CD4-positive, alpha-beta T cell treated with Interleukin-17A for 1 hour (primary cell): ENCODE measurements at places on chromosomes 2 and 18.
A peak's percentile ranks its signal among the peaks of the same experiment; 100 is the strongest.

GRCh38 chr2:182207049-182207746, 219.6 kb downstream of the PDE1A start:
- no peak for DNase-seq

- DNase-seq = no peak
Observed at GRCh38 chr2:104443145-104443544, 410.8 kb upstream of the POU3F3 start.

DNA sequence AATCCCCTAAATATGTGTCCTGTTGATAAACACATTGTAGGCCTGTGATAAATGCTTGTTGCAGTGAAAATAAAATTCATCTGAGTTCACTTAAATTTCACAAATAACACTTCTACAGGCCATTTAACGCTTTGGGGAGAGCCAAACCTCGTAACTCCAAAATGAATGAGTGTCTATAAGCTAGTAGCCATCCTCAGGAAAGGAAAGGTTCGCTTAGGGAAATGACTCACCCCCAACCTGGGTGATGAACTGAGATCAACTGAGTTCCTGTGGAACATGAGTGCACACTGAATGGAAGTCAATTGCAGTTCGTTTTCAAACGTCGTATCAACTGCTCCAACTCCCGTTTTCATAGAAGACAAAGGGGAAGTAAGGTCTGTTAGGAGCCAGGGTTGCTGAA, 527.6 kb upstream of the ID2 start:
- DNase-seq = no peak

DNA sequence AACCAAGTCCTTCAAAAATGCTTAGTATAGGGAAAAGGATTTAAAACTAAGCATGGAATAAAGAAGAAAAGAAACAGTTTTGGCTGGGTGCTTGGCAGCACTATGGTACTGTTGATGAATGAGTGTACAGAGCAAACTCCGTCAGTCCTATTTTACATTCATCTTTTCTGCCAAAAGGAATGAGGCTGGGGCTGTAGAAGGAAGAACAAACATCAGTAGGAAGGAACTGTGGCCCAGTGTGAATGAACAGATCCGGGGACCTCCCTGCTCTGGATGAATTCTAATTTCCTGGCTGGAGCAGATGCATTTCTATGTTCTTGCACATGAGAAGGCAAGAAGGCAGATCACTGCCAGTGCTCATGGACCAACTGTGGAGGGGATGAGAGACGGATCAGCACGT, 474.0 kb upstream of the MEIS1 start:
- no peak for DNase-seq

GRCh38 chr2:176234156-176234555, 35.1 kb upstream of the MTX2 start:
- DNase-seq = no peak

GRCh38 chr2:240428245-240428644, 7.2 kb upstream of the GPC1 start:
- no peak for DNase-seq

- no peak for DNase-seq
Observed at GRCh38 chr2:234796045-234796591, 155.7 kb upstream of the SH3BP4 start.

DNA sequence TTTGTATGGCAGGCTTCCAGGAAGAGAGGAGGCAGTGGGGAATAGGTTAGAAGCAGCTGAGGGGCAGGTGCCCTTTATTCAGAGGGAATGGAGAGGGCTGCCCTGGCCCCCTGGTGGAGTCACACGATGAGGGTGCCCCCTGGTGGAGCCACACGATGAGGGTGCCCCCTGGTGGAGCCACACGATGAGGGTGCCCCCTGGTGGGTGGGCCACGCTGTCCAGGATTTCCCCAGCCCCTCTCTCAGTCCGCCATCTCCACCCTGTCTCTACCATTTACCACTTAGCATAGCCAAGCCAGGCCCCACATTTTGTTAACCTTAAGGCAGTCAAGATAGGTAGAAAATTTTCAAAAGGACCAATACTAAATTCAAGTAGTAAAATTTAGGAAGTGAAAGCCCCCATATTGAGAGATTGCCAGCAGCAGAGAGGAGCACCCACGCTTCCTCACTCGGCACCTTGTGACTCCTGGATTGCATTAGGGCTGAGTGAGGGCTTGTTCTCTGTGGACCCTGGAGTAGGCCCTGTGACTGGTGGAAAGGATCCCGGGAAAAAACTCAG, 10.4 kb upstream of the FAM228A start:
- DNase-seq = peak; percentile 29

- no peak for DNase-seq
Observed at GRCh38 chr2:118569876-118570535, 277.4 kb downstream of the EN1 start.

DNA sequence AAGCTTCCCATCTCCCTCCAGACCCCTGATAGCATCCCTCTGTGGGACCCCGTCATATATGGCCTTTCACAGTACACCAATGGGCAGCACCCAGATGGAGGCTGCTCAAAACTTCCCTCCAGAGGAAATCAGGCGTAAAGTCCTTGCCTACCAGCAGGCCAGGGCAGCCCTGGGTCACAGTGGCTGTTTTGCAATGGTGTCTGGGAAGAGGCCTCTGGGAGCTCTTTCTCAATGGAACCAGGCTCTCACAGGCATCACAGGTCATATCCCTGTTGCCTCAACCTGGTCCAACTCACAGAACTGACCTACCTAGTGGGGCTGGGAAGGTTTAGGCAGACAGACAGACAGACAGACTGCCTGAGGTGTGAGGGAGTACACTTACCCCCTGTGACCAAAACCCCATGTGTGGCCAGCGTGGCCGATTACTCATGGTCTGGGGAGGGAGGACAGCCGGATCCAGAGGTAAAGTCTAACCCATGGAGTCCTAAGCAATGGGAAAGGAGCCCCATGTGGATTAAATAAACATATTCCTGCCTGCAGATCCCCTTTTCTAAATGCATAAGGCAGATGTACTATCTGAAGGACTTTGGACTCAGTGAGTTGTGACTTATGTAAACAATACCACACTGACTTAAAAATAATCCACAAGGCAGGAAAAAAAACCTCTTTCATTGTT, 58.2 kb downstream of the BCL2L11 start:
- no peak for DNase-seq

DNA sequence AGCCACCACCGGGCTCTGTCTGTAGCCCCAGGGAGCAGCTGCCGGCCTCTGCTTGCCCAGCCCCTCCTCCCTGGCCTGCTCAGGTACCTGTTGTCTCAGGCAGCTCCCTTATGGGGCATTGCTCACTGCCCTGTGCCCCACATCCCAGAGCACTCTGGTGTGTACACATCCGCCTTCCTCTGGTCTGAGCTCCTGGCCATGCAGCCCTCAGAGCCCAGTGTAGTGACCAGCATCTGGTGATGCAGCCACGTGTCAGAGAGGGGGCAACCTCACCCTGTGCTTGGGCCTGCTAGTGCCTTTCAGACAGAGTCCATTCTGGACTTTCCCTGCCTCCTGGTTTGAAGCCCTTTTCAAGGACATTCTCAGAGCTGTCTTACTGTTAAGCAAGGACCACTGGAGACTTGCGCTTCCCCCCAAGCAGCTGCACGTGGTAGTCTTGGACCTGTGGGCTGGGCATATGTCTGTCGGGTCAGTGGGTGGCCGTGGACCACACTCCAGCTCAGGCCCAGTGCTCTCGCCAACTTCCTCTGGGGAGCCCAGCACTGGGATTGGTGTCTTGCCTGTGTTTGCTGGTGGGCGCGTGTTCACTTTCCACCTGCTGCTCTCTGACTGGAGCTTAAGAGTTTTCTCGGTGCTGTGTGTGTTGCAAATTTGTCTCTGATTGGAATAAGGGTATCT, 30.7 kb downstream of the DGKD start:
- DNase-seq = no peak

- no peak for DNase-seq
Observed at GRCh38 chr2:168907940-168908662, 7.0 kb downstream of the G6PC2 start.

- no peak for DNase-seq
Observed at GRCh38 chr2:187383043-187383800, 64.8 kb downstream of the CALCRL start.

DNA sequence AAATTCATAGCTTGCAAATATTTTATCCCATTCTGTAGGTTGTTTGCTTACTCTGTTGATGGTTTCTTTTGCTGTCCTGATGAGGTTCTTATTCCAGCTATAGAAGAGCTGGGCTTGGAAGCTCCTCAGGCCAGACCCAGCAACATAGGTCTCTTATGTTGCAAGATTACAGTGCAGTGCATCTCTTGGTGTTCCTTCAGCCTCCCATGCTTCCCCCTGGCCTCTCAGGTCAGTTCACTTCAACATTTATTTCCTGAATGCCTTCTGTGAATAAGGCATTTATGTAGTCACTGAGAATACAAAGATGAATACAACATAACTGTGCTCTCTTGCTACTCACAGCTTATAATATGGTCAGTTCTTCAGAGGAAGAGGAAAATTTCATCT, 179.0 kb upstream of the SLC39A10 start:
- no peak for DNase-seq

GRCh38 chr2:231123362-231123898, 1.4 kb downstream of the HTR2B start:
- no peak for DNase-seq

DNA sequence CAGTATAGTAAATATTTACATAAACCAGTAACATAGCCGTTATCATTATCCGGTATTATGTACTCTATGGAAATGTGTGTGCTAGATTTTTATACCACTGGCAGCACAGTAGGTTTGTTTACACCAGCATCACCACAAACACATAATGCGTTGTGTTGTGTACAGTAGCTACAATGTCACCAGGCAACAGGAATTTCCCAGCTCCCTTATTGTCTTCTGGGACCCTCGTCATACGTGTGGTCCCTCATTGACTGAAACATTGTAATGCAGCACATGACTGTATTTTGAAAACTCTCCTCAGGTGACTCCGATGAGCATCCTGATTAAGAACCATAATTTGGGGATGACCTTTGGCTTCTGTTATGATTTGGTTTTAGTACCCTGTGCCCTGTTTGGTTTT, 31.3 kb downstream of the EHD3 start:
- no peak for DNase-seq

- no peak for DNase-seq
Observed at GRCh38 chr2:2942225-2942624, 435.4 kb downstream of the EIPR1 start.

GRCh38 chr2:110205660-110206455, 1.0 kb upstream of the NPHP1 start:
- DNase-seq = no peak

- no peak for DNase-seq
Observed at GRCh38 chr2:202249521-202250253, 11.3 kb upstream of the SUMO1 start.

- DNase-seq = no peak
Observed at GRCh38 chr2:130894326-130894942, 57.7 kb downstream of the ARHGEF4 start.

GRCh38 chr2:205682971-205683501, 735 bp downstream of the NRP2 start:
- no peak for DNase-seq

GRCh38 chr18:58407263-58407648, 221.6 kb downstream of the ALPK2 start:
- DNase-seq = no peak

DNA sequence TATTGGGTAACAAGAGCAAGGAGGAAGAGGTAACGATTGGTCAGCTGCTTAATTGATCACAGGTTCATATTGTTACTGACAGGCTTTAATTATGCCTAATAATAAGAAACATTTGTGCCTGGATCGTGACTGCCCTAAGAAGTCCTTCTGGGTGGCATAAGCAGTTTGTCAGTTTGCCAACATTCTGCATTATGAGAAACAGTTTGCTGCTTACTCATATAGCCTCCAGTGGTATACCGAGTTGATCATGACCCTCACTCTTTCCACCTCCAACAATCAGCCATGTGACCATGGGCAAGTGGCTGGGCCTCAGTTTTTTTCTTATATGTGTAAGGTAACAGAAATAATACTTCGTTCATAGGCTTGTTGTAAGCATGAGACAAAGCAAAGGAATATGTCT, 96.6 kb upstream of the CABLES1 start:
- no peak for DNase-seq

DNA sequence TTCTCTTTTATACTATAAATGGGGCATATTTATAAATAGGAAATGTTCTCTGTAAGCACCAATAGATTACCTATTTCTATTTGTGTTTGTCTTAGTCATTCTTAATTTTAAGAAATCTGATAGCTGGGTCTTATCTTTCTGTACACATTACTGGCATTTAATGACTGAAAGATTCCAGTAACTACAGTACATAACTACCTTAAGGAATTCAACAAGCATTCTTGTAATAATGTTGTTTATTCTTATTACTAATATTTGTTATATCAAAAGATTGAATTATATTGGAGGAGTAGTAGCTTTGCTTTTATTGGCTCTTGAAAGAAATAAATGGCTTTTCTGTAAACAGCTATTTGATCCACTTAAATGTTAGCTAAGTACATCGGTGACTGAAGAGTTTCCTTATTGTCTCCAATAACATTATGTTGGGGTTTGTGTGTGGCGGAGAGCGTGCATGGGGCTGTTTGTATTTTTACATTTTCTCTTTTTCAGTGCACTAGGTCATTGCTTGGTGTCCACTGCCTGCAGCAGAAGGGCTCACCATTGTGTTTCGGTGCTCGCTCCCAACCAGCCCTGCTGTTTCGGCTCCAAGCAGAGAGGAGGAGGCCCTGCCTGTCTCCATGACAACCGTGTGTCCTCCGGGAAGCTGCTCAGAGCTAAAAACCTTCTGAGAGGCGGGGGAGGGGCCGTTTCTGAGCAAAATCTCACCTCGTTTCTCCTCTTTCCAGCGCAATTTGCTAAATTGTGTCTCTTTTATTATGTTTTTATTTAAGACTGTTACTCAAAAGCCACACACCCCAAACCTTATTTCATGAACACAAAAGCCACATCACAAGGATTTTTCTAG, 112.5 kb upstream of the SLC38A11 start:
- no peak for DNase-seq

- DNase-seq = no peak
Observed at GRCh38 chr2:232333361-232334135, 45.0 kb upstream of the ALPP start.

DNA sequence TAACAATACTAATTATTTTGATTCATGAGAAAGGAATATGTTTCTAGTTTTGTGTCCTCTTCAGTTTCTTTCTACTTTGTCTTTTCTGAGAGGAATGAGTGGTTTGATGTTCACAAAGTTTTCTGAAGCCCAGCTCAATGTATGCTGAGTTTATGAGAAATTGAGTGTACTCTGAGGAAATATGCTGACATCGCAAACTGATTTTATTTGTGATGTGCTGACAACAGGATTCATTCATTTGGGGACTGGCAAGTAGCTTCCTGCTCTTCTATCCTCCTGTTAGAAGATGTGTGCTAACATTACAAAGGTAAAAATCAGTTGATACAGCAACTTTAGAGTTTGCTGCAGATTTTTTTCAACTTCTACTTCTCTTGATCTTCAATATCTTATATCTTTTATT, 403.2 kb upstream of the CDH19 start:
- no peak for DNase-seq

- no peak for DNase-seq
Observed at GRCh38 chr18:72833471-72833870, 34.3 kb downstream of the NETO1 start.

DNA sequence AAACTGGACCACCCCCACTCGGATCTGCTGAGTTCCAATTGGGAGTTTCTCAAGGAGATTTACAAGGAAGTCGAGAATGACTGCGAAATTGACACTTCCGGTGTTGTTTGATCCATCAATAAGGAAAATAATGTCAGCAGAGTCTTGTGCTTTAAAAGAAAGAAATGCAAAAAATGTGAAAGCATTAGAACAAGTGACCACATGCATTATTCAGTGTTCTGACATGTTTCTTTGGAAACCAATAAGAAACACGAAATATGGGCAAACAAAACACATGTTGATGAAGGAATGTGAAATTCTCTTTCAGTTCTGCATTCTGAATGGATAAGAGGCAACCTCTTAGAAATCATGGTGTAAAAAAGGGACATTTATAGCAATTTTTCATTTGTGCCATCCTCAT, 25.9 kb downstream of the COL6A3 start:
- DNase-seq = no peak
